Right forelimb (tissue), 1 donor: ENCODE measurements at places on chromosomes 7 and 10.

- DNase-seq: no peak
Observed at GRCh38 chr7:98968621-98969020, 90.3 kb downstream of the TRRAP start.

- DNase-seq: no peak
Observed at GRCh38 chr7:30171766-30172447, 37.1 kb downstream of the MTURN start.

- no peak for DNase-seq
Observed at GRCh38 chr10:24971374-24971773, 19.0 kb upstream of the PRTFDC1 start.

DNA sequence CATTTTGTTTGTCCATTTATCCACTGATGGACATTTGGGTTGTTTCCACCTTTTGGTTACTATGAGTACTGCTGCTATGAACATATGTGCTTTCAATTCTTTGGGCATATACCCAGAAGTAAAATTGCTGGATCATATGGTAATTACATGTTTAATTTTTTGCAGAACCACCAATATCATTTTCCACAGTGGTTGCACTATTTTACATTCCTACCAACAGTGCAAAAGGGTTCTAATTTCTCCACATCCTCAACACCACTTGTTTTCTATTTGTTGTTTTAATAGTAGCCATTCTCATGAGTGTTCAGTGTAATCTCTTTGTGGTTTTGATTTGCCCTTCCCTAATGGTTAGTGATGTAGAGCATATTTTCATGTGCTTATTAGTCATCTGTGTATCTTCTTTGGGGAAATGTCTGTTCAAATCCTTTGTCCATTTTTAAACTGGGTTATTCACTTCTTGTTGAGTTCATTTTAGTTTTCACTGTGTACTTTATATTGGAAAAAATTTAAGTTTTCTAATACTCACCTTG lies 101.9 kb downstream of the HIBADH start:
- no peak for DNase-seq

- DNase-seq: no peak
Observed at GRCh38 chr7:46784732-46785131, 797.2 kb downstream of the TNS3 start.

GRCh38 chr7:104936546-104936945 lies 77.5 kb upstream of the KMT2E start:
- DNase-seq: no peak

GRCh38 chr7:154571772-154572171 lies 431.2 kb downstream of the PAXIP1 start:
- DNase-seq: no peak

DNA sequence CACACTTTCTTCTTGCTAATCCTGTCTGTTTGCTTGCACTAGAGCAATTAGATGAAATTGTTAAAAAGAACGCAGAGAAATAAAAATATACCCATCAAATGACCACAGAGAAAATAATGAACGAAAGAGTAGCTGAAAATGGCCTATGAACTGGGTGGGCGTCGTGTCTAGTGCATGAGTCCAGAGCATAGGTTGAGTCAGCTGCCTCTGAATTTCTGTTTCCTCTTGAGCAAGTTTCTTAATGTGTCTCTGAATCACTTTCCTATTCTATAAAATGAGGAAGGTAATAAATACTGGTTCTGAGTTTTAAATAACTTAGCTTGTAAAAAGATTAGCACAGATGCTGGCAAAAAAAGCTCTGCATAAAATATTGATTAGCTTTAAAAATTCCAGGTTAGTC lies 75.0 kb downstream of the POM121L12 start:
- no peak for DNase-seq

DNA sequence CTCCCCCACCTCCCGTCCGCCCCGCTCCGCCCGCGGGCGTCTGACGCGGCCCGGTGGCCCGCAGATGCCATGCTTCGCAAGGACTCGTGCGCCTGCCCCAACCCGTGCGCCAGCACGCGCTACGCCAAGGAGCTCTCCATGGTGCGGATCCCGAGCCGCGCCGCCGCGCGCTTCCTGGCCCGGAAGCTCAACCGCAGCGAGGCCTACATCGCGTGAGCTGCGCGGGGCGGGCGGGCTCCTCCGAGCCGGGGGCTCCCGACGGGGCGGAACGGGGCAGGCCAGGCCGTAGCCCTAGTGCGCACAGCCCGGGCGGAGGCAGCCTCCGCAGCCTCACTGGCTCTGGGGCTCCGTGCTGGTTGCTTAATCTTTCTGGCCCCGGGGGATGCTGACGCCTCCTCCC lies 2.8 kb downstream of the ASIC3 start:
- DNase-seq: peak; percentile 84

DNA sequence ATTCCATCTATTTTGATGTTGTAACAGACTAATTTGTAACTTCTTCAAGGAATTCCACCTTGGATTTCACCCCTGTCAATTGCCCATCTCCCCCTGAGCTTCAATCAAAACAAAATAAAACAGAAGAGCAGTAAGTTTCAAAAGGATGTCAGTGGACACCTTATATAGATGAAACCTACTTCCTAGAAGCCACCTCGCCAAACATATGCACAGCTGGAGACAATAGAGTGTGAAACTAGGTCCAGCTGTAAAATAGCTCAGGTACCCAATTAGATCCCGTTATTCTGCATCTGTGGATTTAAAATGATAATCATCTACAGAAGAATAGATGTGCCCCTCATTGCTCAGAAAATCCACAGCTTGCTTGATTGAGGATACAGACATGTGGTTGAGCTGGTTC lies 598.6 kb downstream of the SH2D4B start:
- no peak for DNase-seq

GRCh38 chr7:118306771-118307170 lies 82.3 kb downstream of the ANKRD7 start:
- DNase-seq: no peak

GRCh38 chr10:93445978-93446720 lies 36.0 kb downstream of the MYOF start:
- DNase-seq: no peak

GRCh38 chr10:133396035-133396624 lies 2.2 kb downstream of the MTG1 start:
- no peak for DNase-seq

DNA sequence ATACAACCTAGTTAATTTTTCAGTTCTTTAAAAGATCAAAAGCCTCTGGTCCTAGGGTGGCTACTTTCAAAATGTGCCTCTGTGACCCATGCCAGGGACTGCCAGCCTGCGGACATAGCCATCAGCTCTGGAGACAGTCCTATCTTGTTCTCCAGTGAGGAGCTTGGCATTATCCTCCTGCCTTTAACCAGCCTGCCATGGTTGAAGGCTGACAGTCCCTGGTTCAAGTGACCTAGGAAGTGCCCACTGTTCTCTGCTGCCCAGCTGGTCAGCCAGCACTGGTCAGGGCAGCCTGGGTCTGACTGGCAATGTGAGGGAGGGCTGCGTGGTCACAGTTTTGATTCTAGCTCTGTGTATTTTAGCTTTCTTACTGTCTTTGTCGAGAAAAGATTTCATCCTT lies 18.1 kb upstream of the ARHGAP22 start:
- no peak for DNase-seq

GRCh38 chr7:76185187-76185896 lies 16.4 kb upstream of the SRRM3 start:
- no peak for DNase-seq

- no peak for DNase-seq
Observed at GRCh38 chr7:18508443-18509427, 13.2 kb downstream of the HDAC9 start.

DNA sequence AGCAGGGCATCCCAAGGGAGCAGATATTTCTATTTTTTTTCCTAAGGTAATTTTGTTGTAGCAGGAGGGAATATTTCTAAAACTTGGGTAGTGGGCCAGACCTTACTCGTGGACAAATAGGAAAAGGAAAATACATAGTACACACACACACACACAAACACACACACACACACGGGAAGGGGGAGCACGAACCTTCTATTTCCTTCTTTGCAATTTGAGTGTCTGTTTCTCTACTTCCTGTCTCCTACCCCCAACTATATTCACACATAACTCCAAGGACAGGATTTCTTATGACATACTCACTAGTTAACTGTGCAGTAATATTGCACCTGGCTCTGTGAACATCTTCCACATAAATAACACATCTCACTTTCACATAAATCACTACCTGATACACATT lies 4.4 kb downstream of the LDB1 start:
- no peak for DNase-seq

- DNase-seq: no peak
Observed at GRCh38 chr10:239109-239508, 103.9 kb downstream of the ZMYND11 start.

DNA sequence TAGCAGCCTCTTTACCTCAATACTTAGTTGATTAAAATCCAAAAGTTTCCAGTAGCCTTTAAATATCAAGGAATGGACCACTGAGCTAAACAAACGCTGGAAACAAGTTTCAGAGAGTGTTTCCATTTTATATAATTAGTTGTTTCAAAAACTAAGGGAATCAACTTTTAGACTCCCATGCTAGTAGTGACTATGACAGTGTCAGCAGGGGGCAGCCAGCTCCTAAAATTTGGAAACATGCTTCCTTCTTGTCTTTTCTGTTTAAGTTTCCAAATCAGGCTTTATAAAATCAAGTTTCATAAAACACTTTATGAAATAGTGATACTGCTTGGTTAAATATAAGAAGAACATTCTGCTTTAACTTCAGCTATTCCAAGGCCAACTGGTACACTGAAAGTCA lies 138.2 kb upstream of the TMEM229A start:
- no peak for DNase-seq

GRCh38 chr10:66455304-66455703 lies 470.5 kb upstream of the LRRTM3 start:
- no peak for DNase-seq
